ENCODE measurements at places on chromosomes 3 and 15. TPM values are rescaled to one million over a fixed set of nuclear protein-coding genes. Genes with fewer than 3 reads are reported as not detected.

Gene PLSCR2
- not detected for total RNA-seq

Gene FAM107A
- 10.7 TPM for total RNA-seq

Gene GRM7
- not detected for total RNA-seq

Gene FBXL2
- total RNA-seq = 26.9 TPM

Gene CPNE4
- total RNA-seq = not detected
